ENCODE measurements at places on chromosomes 7 and 10.

- DNase-seq = no peak
Measured at GRCh38 chr10:126199221-126199998, 188.9 kb downstream of the ADAM12 start.

GRCh38 chr7:11517853-11518252 is 314.1 kb downstream of the THSD7A start:
- no peak for DNase-seq

- no peak for DNase-seq
Measured at GRCh38 chr7:24826662-24827020, 69.4 kb upstream of the GSDME start.

DNA sequence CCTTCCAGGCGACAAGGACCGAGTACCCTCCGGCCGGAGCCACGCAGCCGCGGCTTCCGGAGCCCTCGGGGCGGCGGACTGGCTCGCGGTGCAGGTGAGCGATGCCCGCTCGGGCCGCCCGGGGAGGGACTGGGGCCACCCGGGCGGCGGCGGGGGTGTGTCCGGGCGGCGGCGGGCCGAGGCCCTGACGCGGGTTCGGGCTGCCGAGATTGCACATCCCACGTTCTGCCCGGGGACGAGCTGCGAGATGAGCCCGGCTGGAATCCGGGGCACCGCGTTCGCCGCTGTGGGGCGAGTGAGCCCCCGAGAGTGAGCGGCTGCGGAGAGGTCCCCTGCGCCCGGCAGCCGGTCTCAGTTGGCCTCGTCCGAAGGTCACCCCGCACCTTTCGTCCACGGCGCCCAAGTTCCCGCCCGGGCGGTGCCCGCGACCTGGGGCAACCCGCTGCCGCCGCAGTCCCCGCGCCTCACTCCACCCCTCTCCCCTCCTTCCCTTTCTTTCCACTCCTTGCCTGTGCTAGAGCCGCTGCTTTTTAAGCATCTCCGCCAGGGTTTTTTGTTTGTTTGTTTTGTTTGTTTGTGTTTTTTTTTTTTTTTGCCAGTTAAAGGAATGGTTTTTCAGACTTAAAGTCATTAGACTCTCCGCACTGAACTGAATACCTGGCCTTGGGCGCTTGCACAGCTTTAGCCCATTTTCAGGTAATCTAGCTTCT is 515 bp downstream of the RALA start:
- no peak for DNase-seq

DNA sequence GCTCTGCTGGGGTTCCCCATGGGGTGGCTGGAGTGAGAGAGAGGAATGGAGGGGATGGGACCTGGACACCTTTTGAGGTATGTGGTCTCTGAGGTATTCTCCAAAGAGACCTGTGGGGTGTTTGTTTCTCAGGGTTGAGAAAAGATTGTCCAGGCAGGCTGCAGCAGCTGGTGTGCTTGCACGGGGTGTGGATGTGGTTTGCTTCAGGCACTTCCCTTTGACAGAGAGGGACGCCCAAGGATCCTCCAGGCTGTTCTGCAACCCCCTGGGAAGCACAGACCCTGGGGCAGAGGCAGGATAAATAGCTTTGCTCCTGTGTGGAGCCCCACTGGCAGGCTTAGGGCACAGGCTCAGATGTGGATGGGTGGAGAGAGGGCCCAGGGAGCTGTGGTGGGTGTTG is 115.1 kb upstream of the AGK start:
- DNase-seq = no peak

DNA sequence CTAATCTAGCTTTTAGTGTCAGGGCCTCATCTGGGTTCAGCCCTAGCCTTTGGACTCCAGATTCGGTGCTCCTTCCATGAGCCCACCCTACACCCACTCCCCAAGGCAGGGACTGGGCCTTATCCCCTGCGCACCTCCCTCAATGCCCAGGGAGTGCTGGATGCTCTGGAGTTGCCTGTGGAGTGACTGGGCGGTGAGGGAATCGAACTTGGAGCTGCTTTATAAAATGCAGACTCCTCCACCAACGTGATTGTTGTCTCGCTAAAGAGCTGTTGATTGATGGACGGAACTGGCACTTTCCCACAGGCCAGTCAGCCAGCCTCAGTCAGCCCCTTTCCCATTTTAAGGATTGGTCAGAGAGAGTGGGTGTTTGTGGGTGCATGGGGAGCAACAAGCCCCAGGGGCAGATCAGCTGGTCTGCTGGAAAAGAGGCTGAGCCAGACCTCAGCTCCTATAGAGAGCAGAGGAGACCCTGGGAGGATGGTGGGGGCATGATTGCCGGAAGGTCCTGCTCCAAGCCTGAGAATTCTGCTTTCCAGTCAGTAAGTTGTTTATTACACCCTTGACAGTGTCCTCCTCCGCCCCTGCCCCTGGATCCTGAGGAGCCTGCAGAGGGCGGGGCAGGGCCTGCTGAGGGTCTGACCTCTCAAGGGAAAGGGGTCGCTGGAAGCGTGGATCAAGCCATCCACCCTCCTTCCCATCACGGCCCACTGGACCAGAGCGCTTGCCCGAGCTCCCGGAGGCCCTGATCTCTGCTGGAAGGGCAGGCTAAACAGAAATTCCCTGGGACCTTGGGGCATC is 16.7 kb downstream of the UNC5B start:
- DNase-seq = no peak

- peak; percentile 15 for DNase-seq
Measured at GRCh38 chr10:13848520-13849445, 262.0 kb downstream of the PRPF18 start.

DNA sequence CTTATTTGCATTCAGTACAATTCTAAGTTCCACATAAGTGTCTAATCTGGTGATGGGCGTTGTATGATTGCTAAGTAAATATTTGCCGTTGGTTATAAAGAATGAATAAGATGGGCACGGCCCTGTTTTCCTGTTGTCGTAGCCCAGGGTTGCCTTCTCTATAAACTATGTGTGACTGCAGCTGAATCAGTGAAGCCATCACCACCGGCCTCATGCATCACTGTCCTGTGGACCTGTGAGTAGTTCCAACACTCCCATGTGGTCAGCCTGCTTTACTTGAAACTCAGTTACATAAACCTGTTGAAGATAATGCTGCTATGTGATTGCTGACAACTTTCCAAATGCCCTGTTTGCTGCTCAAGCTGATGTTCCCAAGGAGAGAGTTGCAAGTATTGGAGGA is 21.6 kb upstream of the KLF6 start:
- no peak for DNase-seq

DNA sequence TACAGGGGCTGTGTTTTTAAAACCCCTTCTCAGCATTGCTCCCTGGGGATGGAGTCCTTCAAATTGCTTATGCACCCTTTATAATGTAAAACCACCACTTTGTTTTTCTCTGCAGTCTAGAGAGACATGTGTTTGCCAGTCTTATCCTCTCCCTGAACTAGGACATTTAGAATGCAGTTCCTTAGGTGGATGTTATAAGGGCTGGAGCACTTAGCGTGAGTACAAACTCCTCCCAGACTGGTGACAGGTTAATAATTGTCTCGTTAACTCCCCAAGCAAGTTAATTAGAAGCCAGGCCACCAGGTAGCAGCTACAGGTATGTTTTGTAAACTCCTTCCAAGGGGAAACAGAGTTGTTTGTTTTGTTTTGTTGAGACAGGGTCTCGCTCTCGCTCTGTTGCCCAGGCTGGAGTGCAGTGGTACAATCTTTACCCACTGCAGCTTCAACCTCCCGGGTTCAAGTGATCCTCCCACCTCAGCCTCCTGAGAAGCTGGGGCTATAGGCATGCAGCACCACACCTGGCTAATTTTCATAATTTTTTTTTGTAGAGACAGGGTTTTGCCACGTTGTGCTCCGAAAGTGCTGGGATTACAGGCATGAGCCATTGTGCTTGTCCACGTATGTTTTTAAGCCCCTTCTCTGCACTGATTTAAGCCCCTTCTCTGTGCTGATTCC is 100.2 kb downstream of the FAM107B start:
- no peak for DNase-seq

DNA sequence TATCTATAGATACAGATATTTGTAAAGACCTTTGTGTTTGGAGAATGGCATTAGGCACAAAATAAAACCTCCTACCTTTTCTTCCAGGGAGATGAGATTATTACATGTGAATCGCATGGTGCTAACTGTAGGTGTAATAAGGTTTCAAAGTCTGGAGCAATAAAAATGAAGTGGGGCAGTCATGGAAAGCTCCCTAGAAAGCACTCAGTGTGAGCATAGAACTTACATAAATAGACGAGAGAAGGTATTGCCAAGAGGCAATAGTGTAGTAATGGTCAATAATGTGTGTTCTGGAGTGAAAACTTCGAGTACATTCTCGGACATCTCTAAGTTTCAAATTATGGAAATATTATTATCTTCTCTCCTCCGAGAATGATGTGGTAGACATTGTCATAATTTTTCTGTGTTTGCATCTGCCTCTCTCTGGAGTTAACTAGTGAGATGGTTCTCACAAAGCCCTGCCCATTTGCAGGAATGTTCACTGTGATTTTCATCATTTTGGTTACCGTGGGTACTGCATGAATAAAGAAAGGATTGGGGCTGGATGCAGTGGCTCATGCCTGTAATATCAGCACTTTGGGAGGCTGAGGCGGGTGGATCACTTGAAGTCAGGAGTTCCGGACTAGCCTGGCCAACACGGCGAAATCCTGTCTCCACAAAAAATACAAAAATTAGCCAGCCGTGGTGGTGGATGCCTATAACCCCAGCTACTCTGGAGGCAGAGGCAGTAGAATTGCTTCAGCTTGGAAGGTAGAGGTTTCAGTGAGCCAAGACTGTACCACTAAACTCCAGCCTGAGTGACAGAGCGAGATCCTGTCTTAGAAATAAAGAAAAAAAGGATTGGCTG is 10.6 kb downstream of the VIM start:
- DNase-seq = no peak
